Right forelimb (tissue), 1 donor: ENCODE measurements at places on chromosomes 3 and 15.

DNA sequence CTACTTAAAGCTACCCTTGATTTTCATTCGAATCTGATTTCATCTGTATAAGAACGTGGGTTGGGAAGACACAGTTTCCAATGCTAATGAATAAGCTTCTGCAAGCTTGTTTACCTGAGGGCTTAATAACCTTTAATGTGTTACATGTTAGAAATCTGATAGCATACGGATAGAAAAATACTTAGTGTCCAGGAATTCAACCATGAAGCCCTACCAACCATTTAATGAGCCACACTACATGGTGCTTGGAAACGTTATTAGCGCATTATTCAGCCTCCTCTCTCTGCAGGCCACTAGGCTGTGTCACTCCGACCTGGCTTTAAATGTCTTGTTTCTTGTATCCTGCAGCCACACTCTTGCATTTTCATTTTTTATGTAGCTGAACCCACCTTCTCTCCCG is 1.6 kb downstream of the FAM81A start:
- no peak for DNase-seq

DNA sequence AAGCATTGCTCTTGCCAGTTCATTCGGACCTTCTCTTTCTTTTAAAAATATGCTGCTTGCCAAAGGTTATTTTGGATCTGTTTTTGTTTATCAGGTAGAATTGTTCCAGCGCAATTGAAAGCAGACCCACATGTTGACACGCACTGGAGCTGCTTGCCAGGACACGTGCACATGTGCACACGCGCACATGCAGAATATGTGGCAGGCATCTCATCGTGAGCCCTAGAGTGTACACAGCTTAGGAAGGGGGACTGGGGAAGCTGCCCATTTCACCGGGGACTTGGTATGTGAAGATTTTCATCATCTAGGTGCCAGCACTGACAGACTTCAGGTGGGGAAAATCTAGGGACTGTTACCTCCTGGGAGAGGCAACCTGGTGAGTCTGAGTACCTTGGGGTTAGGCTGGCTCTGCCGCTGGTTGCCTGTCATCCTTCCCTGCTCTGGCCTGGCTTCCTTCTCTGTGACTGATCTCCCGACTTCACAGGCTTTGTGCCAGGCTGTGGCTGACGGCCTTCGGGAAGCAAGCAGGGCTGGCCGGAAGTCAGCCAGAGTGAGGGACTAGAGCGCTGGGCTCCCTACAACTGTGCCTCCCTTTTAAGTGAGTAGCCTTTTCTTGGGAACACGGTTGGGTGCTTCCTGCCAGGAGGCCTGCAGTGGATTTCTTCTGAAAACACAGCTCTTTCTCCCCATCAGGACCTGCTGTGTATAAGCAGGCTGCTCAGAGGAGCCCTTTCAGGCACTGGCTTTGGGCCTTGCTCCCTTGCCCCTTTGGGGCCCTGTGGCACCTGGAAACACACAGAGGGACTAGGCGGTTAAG is 129.3 kb downstream of the EEFSEC start:
- peak; percentile 73 for DNase-seq

DNA sequence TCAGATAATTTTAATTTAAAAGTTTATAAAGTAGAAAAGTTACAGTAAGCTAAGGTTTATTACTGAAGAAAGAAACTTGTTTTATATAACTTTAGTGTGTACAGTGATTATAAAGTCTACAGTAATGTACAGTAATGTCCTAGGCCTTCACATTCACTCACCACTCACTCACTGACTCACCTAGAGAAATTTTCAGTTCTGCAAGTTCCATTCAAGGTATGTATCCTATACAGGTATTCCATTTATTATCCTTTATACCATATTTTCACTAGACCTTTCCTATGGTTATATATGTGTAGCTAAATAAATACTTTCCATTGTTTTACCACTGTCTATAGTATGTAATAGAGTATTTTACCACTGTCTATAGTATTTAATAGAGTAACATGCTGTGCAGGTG is 33.2 kb upstream of the MME start:
- DNase-seq = no peak

- DNase-seq = peak; percentile 89
These were observed 2.3 kb downstream of the INKA1 start for GRCh38 chr3:49805367-49805782.

GRCh38 chr3:16309558-16309957 is 44.5 kb downstream of the OXNAD1 start:
- no peak for DNase-seq

GRCh38 chr3:130539005-130539404 is 22.0 kb downstream of the COL6A6 start:
- DNase-seq = no peak

DNA sequence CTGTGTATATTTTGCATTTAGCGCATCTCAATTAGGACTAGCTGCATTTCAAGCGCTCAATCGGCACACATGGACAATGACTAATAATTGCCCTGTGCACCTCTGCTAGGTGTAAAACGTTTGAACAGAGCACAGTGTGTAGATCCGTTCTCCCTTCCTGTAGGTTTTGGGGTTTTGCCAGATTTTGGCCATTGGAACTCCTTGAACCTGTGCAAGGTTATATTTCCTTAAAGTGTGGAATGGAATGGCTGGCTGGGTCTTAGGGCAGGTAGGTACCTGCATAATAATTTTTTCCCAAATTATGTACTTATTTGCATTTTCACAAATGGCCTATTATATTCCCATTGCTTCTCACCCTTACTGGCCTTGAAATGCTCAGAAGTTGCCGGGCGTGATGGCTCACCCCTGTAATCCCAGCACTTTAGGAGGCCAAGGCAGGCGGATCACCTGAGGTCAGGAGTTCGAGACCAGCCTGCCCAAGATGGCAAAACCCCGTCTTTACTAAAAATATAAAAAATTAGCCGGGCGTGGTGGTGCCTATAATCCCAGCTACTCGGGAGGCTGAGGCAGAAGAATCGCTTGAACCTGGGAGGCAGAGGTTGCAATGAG is 777 bp downstream of the RNU5B-1 start:
- DNase-seq = no peak
